Thoracic aorta endothelial cell (primary cell): ENCODE measurements at places on chromosomes 11 and 22. TPM values are rescaled to one million over a fixed set of nuclear protein-coding genes. Genes with fewer than 3 reads are reported as not detected.

SLC29A2 gene
- total RNA-seq: 0.27 and 1.0 TPM in 2 replicates

USP47 gene
- 69.6 and 76.9 TPM in 2 replicates for total RNA-seq

SLC22A6 gene
- not detected in 2 replicates for total RNA-seq

POTEH gene
- not detected in 2 replicates for total RNA-seq

PAMR1 gene
- 0.65 and 0.93 TPM in 2 replicates for total RNA-seq

ARHGAP8 gene
- total RNA-seq: not detected in 2 replicates

DENND6B gene
- 1.1 and 1.7 TPM in 2 replicates for total RNA-seq

ZP1 gene
- total RNA-seq: not detected in 2 replicates

MUC2 gene
- total RNA-seq: not detected in 2 replicates

SMC1B gene
- total RNA-seq: not detected in 2 replicates
